ENCODE measurements at places on chromosomes 7 and 10.

DNA sequence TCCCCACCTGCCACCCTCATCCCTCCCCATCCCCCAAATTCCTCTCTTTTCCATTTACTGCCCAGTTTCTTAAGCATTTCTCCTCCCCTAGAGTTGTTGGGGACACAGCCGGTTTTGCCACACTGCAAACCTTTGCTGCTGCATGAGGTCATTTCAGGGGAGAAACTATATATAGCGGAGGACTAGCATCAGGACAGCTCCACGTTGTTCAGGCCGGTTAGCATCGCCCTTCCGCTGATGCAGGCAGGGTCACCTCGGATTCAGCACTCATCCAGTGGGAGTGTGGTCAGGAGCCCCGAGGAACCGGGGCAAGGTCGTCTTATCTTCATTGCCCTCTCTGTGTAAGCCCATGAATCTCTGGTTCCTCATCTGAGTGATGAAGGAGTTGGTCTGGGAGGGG, 15.6 kb downstream of the UBTD1 start:
- DNase-seq: no peak

DNA sequence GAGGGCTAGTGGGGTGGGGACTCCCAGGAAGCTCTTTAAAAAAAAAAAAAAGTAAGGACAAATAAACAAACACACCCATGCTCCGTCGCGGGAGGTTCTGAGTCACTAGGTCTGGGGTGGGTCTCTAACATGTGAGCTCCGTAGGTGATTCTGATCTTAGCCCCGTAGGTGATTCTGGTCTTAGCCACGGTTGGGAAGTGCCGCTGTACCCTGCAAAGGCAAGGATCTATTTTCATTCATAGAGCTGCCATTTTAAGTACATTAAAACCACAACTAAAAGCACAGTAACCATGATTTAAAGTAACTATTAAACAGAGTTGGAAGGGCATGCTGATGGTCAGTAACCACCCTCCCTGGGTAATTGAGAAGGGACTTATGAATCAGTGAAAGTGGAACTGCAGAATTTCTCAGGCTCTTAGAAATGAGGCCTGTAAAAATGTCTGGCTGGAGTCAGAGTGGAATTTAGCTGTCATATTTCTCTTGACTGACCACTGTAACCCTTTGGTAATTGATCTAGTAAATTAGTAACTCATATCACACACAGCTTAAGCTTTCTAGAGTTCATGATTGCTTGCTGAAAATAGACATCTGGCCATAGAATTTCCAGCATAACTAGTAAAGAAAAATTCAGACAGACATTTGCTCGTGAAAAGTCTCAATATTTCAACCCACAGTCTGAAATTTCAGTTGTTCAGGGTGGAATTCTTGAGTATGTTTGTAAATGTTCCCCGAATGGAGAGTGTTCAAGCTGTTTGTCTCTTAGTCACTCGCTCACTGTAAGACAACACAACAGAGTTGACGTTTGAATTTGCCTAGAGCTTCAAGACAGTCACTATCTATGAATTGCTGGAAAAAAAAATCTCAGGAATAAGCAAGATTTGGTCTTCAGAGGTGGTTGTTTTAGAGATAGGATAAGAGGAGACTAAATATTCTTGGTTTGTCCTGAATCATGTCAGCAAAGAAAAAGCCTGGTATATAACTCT, 34.2 kb upstream of the TCF7L2 start:
- DNase-seq: peak; percentile 74

- peak; percentile 67 for DNase-seq
Measured at GRCh38 chr7:112421666-112422486, 28.4 kb upstream of the IFRD1 start.

- no peak for DNase-seq
Measured at GRCh38 chr7:13948019-13948801, 41.3 kb downstream of the ETV1 start.

GRCh38 chr7:22403344-22403743, 46.4 kb upstream of the RAPGEF5 start:
- no peak for DNase-seq

GRCh38 chr10:44477046-44477425, 92.1 kb upstream of the CXCL12 start:
- DNase-seq: no peak

Data from GM23338 (cell line).